ENCODE measurements at places on chromosomes 13 and 19. TPM values are rescaled to one million over a fixed set of nuclear protein-coding genes. Genes with fewer than 3 reads are reported as not detected.
A peak's percentile ranks its signal among the peaks of the same experiment; 100 is the strongest.

- DNase-seq: no peak
These were observed 6.6 kb upstream of the NRTN start for GRCh38 chr19:5798244-5798643.

DNA sequence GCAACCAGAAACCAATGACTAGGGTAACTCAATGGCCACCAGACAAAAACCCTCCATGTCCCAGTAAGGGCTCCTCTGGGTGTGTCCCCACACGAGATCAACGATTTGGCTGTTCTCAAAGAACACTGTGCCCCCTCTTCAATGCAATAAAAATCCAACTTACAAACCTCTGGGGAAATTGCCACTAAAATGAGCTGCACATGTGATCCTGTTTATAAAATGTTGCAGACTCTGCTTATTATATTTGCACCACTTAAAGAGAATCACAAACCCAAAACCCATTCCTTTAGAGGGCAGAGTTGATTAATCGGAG is 80.5 kb downstream of the STK24 start:
- DNase-seq: no peak

DNA sequence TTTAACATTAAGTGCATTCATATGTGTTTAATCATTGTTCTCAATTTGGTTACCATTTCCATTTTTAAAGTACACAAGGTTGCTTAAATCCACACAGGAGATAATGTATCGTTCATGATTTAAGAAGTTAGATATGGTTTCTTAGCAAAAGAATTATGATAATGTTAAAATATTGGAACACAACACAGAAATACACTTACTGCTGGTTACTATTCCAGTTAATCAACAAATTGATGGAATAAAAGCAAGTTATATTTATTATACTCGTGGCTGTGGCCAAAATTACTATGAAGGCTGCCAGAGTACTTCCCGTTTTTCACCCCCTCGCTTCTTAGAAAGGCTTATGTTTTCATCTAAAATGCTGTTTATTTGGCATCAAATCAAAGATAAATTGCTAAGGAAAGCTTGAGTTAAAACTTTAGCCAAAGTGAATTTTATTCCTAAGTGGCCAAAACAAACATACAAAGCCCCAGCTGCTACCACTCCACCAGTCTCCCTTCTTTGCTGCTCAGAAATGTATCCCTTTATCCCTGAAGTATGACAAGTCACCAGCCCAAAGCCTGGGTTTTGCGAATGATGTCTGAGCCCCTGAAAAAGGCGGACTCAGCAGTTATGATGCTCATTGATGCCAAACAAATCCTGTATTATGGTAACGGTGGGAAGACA is 27.7 kb downstream of the LCP1 start:
- DNase-seq: no peak

ZNF649 gene
- 11.2 TPM for total RNA-seq

- no peak for DNase-seq
These were observed 5.2 kb upstream of the GRAMD1A start for GRCh38 chr19:34994643-34995541.

DNA sequence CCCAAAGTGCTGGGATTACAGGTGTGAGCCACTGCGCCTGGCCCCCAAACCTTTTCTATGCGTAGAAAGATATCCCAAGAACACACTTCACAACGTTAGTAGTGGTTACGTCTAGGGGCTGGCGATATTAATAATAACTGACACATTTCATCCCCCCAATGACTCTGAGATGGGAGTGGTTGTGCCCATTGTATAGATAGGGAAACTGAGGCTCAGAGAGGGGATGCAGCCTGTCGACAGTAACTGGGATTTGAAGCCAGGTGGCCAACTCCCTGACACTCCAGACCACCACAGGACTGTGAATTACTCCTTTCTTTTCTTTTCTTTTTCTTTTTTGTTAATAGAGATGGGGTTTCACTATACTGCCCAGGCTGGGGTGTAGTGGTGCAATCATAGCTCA is 25.3 kb upstream of the PTPRS start:
- no peak for DNase-seq

DNA sequence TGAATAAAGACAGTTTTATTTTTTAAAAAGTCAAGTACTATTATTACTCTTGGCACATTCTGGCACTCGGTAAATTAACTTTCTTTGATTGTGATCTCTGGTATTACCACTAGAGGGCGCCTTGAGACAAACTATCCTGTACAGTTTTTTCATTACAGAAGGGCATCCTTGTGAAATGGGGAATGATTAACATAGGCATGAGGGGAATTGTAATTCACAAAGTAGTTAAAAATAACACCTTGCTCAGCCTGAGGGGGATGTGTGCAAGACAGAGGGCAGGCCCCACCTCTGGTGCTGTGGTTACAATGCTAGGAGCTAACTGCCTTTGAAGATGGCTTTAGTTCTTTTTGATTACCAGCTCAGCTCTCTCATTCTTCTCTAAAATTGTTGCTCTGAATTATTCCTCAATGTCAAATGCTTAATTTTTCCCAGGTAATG is 24.2 kb upstream of the C1QTNF9B start:
- DNase-seq: peak; percentile 33

GRCh38 chr13:66950666-66951065 is 279.5 kb downstream of the PCDH9 start:
- no peak for DNase-seq

DNA sequence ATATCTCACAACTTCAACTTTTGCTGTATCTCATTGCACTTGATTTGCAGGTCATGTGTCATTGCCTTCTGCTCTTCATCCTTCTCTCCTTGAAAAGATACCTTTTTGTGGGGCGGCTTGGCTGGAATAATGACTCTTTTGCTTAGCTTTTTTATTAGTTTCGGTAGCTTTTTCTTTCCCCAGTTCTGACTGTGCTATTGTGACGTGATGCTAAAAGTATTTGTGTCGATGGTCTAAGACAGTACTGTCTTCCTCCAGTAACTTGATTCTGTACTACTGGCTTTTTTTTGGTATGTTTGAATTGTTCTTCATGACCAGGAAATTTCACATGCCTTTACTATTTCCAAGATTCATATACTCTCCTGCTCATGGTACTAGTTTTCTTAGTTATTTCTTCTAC is 63.1 kb downstream of the SLITRK1 start:
- no peak for DNase-seq

DNA sequence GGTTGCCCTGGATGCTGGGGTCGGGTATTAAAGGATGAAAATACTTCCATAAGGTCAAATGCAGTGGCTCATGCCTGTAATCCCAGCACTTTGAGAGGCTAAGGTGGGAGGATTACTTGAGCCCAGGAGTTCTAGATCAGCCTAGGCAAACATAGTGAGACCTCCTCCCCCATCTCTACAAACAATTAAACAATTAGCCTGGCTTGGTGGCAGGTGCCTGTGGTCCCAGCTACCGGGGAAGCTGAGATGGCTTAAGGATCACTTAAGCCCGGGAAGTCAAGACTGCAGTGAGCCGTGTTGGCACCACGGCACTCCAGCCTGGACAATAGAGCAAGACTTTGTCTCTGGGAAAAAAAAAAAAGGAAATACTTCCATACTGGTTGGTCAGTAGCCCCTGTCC is 1.5 kb downstream of the KLK11 start:
- DNase-seq: no peak

PCDH9 gene
- 0.13 TPM for total RNA-seq

GRCh38 chr19:35773020-35773806 is 2.2 kb upstream of the ARHGAP33 start:
- no peak for DNase-seq

GRCh38 chr19:35590875-35591274 is 4.9 kb downstream of the PMIS2 start:
- DNase-seq: no peak

DNA sequence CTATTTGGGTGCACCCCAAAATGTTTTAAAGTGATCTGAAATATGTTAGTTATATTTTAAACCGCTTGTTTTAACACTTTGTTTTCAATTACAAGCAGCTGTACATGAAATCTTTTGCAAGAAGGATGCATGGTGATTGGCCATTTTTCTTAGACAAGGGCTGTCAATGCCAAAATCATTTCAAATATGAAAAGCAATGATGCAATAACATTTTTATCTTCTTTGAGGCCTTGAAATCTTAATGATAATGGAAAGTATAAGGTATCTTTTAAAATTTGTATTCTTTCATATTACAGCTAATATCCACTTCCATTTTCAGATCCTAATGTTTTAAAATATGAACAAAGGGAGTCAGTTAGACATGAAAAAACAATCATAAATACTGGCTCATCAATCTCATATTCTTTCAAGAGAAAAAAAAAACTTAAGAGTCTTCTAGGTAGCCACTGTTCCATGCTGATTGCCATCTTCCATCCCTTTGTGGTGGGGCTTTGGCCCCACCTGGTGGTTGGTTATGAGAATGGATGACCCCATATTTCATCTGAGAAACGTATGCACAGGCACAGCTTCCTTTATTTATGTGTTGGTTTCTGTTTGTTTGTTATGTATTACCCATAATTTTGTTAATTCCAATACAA is 330.3 kb upstream of the MIR17HG start:
- peak; percentile 36 for DNase-seq

- DNase-seq: no peak
These were observed 114.3 kb downstream of the DNAJC3 start for GRCh38 chr13:95791084-95791722.

PNMA8A gene
- not detected for total RNA-seq

- DNase-seq: no peak
These were observed 166.7 kb downstream of the USP12 start for GRCh38 chr13:27004866-27005265.

KIR2DL3 gene
- 0.21 TPM for total RNA-seq

DNA sequence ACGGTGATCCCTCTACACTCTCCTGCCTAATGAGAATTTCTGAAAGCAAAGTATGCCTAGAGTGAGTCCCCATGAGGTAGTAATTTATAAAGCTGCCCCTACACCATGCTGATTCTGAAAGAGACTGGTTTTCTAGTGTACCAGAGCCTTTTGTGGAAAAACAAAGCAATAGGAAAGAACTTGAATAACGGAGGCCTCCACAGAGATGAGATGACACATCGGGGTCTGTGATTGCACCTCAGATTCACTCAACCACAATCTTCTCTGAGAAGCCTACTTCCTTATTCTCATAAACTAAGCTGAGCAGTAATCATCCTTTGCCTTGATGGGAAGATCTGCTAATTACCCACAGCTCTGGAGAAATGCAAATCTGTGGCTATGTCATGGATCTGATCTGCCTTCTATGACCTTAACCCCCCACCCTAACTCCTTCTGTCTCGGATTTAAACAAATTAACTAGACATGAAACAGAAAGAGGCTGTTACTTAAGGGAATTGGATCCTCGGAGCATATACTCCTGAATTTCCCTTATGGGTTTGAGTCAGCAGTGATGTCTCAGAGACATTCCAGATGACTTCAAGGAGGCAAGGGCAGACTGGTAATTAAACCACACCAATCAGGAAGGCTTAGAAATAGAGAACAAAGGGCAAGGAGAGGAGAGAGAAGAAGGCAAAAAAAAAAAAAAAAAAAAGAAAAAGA is 128.0 kb downstream of the DCT start:
- DNase-seq: no peak

- no peak for DNase-seq
These were observed 23.1 kb upstream of the SACS start for GRCh38 chr13:23456437-23457210.

DNA sequence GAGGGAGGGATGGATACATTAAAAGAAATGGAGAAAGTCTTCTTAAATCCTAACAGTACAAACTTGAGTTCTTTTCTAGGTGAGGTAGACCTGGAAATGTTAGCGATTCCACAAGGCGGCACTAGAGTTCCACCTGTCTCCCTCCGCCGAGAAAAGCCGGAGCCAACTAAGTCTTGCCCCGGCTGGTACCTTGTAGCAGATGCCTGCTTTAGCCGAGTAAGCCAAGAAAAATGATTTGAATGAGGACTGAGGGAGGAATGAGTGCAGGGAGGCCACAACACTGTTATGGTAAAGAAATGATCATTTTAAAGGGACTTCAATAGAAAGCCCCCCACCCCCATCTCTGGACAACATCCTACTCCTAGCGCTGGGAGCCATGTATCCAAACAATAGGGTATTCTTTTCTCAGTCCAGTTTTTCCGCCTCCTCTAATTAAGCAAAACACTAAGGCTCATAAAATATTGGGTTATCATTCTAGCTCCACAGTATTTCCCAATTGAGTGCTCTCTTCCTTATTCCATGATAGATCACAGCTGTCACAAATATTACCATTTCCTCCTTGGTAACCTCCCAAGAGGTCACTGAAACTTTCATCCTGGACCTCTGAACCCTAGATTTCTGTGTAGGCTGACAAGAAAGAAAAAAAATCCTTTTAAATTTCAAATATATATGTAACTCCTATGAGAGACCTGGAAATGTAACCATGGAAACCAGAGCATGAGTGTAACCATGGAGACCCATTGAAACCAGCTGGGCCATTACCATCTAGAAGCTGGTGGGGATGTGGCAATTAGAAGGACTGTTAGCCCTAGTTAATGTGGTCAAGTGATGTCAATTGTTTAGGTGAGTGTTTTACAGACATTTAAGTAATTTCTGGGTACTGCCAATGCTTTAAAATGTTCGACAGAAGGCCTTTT is 58.3 kb downstream of the GPALPP1 start:
- peak; percentile 86 for DNase-seq

DNA sequence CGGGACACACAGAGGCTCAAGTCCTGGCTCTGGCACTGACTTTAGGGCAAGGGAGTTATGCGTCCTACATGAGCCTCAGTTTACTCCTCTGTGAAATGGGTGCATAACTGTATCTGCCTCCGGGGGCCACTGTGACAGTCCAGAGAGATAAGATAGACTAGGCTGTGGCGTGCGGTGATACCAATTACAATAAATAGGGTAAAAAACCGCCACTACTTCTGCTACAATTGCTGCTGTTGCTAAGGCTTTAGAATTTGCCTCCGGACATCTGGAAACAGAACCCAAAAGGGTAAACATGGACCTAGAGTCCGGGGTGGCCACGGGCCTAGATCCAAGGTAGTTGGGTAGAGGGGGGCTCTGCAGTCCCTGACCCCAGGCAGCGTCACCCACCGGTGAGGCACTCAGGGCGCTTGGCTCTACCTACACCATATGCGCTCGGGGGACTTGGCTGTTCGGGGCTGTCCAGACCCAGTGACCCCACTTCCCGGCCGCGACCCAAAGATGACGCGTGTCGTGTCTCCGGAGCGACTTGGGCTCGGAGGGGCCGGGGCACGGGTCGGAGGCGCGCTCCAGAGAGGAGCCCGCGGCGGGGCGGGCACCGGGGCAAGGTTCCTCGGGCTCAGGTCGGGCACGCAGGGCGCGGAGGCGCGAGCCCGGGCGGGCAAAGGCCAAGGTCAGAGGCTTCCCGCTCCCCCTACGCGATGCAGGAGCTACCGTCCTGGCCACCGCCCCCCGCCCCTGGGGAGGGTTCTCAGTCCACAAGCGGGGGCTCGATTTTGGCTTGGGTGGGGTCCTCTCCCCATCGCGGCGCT is 1.1 kb downstream of the INSR start:
- DNase-seq: no peak
